Activated B cell treated with CpG ODN at 0.5 μM for 24 hours (primary cell): ENCODE measurements at places on chromosomes 3 and 15.

GRCh38 chr3:47410801-47411646 is 30.2 kb downstream of the PTPN23 start:
- DNase-seq, result no peak

DNA sequence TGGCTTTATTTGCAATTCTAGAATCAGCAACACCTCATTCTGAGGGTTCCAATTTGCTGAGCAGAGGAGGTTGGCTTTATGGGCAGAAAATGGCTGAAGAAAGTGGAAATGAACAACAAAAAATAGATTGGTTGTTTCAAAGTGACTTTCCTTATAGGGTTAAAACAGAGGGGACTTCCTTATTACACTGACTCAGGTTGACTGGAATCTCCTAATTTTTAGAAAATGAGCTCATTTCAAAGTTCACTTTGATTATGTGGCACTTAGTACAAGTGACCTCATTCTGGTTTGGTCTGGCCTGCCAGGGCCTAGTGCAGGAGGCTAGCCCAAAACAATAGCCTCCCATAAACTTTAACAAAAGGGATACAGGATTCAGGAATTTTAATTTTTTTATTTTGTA is 41.4 kb downstream of the NFKBIZ start:
- no peak for DNase-seq

- no peak for DNase-seq
Observed at GRCh38 chr3:183188895-183189462, 26.4 kb upstream of the LAMP3 start.

- DNase-seq, result no peak
Observed at GRCh38 chr3:153633407-153633806, 471.4 kb downstream of the RAP2B start.

GRCh38 chr3:134216191-134216764 is 34.4 kb downstream of the RYK start:
- DNase-seq, result no peak

- no peak for DNase-seq
Observed at GRCh38 chr15:42788725-42789124, 51.8 kb upstream of the CDAN1 start.

DNA sequence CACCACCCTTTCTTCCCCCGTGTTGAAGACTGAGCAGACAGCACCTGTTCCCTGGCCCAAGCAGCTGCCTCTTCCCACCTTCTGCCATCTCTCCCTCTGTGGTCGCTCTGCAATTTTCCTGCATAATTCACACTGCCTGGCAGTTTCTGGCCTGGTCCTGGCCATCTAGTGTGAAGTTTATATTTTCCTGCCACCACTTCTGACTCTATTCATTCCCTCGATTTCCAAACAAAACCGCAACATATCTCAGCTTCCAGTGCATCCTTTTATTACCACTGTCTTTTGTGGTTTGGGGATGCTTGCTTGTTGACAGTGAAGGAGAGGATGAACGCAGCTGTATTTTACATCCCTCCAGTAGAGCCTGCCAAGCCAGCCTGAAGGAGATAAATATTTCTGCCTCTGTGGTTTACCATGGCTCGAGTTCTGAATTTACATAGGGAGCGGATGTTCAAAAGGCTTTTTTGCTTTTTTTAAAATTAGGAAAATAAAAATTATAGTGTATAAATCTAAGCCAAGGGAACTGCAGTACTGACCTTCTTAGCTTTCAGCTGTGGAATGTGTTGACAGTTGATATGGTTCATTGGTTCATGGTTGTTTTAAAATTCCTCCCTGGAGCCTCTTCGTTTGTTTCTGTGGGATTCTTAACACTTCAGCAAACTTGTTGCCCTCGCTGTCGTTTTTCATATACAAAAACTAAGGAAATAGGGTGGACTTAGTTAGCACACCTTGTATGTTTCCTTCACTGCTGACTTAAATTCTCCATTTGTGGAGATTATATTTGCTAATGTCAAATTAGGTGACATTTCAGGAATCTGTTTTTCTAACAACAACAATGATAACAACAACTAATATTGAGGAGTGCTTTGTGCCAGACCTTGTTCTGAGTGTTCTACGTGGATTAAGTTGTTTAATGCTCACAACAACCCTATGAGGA is 250.5 kb downstream of the ADAMTSL3 start:
- DNase-seq, result no peak

DNA sequence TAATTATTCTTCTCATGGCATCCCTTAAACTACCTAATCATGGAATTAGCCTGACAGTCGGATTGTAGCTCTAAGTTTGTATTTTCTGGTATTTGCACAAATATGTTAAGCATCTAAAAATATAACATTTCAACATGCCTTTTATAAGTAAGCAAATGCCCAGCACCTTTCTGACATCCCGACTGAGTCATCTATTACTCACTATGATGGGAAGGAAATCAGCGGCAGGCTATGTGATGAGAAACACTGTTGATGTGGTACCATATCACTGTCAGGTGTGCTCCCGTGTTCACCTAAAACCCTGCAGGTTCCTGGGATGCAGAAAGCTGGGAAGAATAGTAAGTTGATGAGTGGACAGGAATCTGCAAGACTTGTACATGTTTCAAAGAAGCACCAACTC is 367.8 kb upstream of the IL12A start:
- no peak for DNase-seq

- DNase-seq, result no peak
Observed at GRCh38 chr3:142275856-142276255, 50.5 kb upstream of the GK5 start.

DNA sequence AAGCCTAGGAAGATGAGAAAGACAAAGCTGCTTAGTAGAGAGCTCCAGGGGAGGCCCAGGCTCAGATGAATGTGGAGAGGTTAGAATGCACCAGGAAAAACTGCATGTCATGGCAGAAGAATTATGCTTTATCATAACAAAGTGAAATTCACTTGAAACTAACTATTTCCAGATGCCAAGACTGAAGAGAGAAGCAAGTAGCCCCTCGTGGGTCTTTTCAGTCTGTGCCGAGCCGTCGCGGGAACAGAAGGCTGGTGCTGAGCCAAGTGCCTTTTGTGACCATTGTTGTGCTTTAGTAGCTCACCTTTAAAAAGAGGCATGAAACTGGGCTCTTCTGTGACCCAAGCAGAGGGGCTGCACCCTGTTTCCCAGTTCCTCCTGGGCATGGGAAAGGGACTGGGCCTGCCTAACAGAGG is 73.2 kb downstream of the CHDH start:
- DNase-seq, result no peak

- DNase-seq, result no peak
Observed at GRCh38 chr3:151421938-151422337, 37.4 kb upstream of the P2RY12 start.

- DNase-seq, result no peak
Observed at GRCh38 chr3:187976365-187976900, 177.5 kb upstream of the LPP start.

DNA sequence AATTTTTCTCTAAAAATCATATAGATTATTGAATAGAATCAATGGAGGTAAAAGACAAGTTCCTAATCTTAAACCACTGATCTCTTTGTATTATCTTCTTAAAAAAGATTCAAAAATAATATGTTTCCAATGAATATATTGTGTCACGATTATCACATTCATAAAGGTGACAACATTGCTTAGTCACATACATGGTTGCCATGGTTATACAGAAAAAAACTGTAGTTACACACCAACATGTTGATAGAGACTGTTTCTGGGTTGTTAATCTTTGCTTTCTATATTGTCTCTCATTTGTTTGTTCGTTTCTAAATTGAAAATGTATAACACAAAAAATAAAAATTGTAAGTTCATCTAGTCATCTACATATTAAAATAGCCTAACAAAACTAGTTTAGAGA is 376.0 kb upstream of the ALCAM start:
- DNase-seq, result no peak

DNA sequence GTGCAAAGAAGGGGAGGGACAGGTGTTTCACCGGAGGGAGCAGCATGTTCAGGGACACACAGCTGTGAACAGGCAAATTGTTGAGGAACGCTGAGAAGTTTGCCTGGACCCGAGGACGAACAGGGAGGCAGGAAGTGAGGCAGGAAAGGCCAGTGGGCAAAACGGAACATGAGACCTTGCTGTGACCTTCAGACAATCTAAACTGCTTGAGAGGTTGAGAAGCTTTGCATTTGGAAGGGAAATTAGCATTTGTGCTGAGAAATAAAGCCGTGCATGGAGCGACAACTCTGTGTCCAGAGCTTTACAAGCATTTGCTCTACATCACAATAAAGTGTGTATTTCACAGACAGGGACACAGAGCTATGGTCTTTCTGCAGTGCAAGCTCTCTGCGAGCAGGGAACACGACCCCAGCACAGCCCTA is 47.9 kb downstream of the CDC25A start:
- no peak for DNase-seq

- DNase-seq, result no peak
Observed at GRCh38 chr15:85541744-85542143, 161.3 kb downstream of the AKAP13 start.

- no peak for DNase-seq
Observed at GRCh38 chr3:134311693-134312071, 61.0 kb upstream of the RYK start.

- no peak for DNase-seq
Observed at GRCh38 chr15:101043011-101043410, 123.9 kb downstream of the LRRK1 start.

GRCh38 chr3:180116658-180117057 is 79.9 kb upstream of the PEX5L start:
- DNase-seq, result no peak

GRCh38 chr3:143810166-143810952 is 37.9 kb downstream of the SLC9A9 start:
- no peak for DNase-seq

GRCh38 chr15:51765751-51766150 is 14.4 kb downstream of the TMOD2 start:
- DNase-seq, result no peak

GRCh38 chr15:92454555-92455105 is 60.9 kb downstream of the ST8SIA2 start:
- DNase-seq, result no peak

DNA sequence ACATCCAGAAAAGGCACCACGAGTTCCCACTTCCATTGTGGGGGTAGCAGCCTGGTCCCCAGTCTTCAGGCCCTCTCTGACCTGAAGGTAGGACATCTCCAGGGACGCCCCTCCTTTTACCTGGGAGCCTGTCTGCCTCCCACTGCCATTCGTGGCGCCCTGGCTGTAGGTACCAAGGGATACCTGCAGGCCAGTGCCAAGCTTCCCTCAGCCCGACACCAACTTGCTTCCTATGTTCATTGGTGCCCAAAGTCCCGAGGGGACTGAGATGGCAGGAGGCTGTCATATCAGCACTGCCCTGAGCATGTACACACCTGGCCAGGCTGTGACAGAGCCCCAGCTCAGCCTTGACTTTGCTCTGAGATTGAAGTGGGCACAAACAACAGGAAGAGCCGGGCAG is 137.3 kb upstream of the CNTN3 start:
- no peak for DNase-seq

DNA sequence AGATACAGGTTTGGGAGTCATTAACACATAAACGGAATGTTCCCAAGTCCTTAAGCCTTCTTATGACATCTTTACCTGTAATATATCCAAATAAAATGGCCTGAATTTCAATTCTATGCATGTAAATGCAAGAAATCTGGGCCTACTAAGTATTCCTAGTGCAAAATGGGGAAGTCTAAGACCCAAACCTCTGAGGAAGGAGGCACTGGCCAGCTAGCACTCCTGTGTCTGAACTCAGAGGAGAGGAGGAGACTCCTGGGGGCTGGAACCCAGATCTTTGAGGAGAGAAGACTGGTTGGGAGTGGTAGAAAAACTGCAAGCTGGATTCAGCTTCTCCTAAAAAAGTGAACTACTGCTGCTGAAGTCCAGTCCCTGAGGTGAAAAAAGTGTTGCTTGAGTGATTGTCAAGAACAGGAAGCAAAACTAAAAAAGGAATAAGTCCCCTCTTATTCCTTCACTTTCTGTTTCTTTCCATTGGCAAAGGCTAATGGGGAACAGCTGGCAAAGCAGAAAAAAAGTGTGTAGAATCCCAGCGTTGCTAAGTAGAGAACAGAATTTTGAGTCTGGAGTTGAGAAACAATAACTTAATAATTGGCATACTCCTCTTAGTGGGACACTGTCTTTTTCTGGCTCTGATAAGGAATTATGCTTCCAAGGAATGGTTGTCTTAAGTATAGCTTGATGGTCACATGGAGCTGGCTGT is 54.8 kb upstream of the ATP2C1 start:
- no peak for DNase-seq

GRCh38 chr3:8525893-8526292 is 24.3 kb downstream of the LMCD1 start:
- no peak for DNase-seq

DNA sequence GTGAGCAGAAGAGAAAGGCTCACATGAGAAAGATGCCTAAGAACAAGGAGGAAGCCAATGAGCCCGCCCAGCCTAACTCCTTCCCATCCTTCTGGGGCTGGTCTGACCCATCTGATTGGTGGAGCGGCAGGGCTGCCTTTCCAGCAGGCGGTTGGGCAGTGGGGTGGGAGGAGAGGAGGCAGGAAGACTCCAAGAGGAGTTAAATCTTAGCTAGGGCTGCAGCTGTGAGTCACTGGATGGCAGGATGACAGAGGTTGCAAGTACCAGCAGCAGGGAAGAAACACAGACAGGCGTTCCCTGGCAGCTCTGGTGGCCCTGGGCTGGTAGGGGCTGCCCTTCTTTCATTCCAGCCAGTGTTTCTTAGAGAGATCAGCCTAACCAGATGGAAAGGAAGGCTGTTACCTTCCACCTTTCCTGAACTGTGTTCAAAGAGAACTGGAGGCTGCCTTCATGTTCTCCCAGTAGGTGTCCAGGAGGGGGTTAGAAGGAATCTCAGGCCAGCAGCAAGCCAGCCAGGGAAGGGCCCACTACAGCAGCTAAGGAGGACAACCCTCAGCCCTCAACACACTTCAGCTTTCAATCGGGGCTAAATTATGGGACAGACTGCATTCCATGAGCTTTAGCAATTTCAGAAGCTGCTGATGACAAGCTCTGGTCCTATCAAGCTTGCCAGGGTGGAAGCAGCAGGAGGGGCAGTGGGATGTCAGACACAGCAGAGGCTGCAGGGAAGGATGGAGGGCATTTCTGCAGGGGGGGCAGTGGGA is 50.3 kb downstream of the CHSY1 start:
- no peak for DNase-seq

DNA sequence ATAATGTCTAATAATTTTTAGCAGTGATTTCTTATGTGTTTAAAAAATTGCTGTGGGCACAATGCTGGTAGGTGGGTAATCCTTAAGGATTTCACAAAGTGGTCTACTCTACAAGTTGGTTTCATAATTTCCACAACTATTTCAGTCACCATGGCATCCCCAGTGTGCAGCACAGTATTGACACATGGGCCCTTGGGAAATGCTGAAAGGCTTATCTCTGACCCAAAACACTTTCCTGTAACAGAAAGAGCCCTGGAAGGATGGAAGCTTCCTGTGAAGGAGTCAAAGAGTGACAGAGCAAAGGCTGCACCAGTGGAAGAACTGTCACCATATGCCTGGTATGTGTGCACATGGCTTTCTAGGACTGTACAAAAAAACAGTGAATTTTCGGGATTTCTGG is 153.7 kb downstream of the ANO10 start:
- no peak for DNase-seq

- no peak for DNase-seq
Observed at GRCh38 chr3:135215516-135215915, 420.5 kb downstream of the EPHB1 start.

- DNase-seq, result no peak
Observed at GRCh38 chr15:101048176-101048575, 129.0 kb downstream of the LRRK1 start.
